ENCODE measurements at places on chromosomes 6 and 20. TPM values are rescaled to one million over a fixed set of nuclear protein-coding genes. Genes with fewer than 3 reads are reported as not detected.

Gene TCEA2
- 25.9 TPM for total RNA-seq

Gene SOX12
- 7.9 TPM for total RNA-seq

Gene RPS10
- total RNA-seq: 2,110 TPM

Gene SLC22A16
- total RNA-seq: not detected

Gene DEFB124
- not detected for total RNA-seq

Gene SLC17A3
- total RNA-seq: not detected

Gene COL9A1
- not detected for total RNA-seq

Gene PCK1
- total RNA-seq: not detected

Gene NRSN2
- total RNA-seq: 10.6 TPM

Gene ERVFRD-1
- not detected for total RNA-seq

Gene ADTRP
- total RNA-seq: 3.5 TPM

Gene FNDC1
- not detected for total RNA-seq

Gene SMPDL3A
- not detected for total RNA-seq

Gene RIPOR3
- not detected for total RNA-seq

Gene SFTA2
- total RNA-seq: not detected

Gene TREML2
- total RNA-seq: 2.0 TPM

Gene DZANK1
- 2.1 TPM for total RNA-seq

Gene LKAAEAR1
- total RNA-seq: not detected

Gene L3MBTL1
- 4.4 TPM for total RNA-seq

Gene EBF4
- total RNA-seq: 0.61 TPM

Gene FLRT3
- not detected for total RNA-seq

Gene HLA-DMB
- total RNA-seq: 2.6 TPM

Gene PRR18
- 0.10 TPM for total RNA-seq

Gene MCCD1
- total RNA-seq: not detected

Gene SYNJ2
- 27.4 TPM for total RNA-seq

Gene EYA4
- not detected for total RNA-seq

Gene NKAIN4
- not detected for total RNA-seq

Gene TRIM10
- total RNA-seq: not detected

All from activated CD8-positive, alpha-beta memory T cell treated with anti-CD3 and anti-CD28 coated beads for 36 hours (primary cell).